ENCODE measurements at places on chromosomes 2 and 18.
A peak's percentile ranks its signal among the peaks of the same experiment; 100 is the strongest.

- DNase-seq, result no peak
Observed at GRCh38 chr2:176088048-176088936, 4.2 kb upstream of the HOXD13 start.

DNA sequence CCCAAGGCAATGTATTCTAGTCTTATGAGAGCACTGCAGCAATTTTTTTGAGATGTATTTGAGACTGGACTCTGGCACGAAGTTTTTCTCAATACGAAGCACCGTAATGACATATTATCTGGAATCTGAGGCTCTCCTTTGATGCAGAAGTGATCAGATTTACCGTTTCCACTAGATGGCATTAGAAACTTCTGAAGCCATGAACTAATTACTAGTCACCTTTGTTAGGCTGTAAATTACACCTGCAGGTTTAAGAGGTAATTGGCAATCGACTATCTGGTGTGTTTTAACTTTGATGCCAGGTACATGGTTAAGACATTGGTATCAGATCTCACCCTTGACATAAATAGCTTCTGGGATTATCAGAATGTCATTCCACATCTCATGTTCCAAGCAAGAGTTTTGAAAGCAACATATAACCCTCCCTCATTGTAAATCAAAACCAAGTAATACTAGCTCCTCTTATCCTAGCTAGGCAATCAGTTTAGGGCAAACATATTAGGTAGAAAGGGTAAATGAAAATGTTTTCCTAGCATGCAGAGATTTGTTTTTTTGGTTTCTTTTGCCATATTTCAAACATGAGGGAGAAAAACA is 254.6 kb upstream of the SPRED2 start:
- no peak for DNase-seq

DNA sequence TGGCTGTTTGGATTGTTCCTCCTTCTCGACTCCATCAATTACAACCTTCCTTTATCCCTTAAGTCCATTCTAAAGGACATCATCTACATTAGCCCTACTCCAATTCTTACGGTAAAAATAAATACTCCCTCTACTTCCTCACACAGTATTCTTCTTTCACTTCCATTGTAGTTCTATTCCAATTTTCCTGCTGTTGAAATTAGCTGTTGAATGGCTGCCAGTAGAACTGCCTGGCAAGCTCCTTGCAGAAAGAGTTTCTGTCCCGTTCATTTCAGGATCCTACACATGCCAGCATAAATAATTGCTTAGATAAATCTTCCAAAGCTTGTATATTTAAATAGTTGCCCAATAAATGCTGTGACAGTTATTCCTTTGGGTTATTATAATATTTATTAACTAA is 459.3 kb upstream of the TRIB2 start:
- DNase-seq, result no peak

DNA sequence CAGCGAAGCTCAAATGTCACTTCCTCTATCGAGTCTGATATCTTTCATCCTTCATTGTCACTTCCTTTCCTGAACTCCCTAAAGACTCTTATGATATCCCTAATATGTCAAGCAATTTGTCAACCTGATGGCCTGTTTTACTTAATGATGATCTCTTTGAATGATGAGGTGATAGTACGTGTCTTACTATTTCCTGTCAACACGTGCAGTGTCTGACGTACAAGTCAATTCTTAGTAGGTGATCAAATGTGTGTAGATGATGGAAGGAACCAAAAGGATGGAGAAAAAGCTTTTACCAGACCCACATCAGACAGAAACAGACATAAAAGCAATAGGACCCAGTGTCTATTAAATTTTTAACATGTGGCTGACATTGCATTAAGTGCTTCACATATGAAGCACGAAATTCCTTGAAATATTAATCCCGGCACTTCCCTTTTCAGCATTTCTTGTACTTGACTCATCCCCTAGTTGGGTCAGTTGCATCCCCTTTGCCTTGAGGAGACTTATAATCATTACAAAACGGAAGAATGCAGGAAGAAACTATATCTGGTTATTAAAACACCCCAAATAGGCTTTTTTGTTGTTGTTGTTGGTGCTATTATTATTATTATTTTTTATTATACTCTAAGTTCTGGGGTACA is 108.6 kb upstream of the NYAP2 start:
- DNase-seq, result no peak

DNA sequence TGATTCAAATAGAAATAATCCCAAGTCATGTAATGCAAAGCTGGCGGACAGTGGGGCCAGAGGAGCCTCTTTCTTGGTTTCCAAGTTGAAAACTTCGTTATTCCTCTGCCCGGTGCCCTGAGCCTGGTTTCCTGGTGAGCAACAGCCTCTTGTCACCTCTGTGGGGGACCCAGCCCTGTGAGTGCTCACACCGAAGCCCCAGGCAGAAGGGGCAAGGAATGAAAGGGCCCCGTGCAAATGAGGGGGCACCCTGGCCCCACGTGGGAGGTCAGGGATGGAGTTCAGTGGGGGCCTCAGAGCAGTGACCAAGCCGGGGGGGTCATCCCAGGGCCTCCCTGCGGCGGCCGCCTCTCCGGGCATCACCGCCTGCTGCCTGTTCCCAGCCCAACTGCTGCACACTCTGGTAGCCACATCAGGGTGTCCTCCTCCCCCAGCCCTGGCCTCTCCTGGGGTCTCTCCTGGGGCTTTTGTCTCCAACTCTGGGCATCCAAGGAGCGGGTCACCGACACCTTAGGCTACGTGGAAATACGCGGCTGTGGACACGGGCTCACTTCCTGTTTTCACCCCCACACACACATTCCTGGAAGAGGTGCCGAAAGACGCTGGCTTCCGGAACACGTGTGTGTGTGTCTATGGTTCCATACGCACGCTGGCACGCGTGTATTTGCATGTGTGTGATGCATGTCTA is 64.5 kb downstream of the TWIST2 start:
- no peak for DNase-seq

DNA sequence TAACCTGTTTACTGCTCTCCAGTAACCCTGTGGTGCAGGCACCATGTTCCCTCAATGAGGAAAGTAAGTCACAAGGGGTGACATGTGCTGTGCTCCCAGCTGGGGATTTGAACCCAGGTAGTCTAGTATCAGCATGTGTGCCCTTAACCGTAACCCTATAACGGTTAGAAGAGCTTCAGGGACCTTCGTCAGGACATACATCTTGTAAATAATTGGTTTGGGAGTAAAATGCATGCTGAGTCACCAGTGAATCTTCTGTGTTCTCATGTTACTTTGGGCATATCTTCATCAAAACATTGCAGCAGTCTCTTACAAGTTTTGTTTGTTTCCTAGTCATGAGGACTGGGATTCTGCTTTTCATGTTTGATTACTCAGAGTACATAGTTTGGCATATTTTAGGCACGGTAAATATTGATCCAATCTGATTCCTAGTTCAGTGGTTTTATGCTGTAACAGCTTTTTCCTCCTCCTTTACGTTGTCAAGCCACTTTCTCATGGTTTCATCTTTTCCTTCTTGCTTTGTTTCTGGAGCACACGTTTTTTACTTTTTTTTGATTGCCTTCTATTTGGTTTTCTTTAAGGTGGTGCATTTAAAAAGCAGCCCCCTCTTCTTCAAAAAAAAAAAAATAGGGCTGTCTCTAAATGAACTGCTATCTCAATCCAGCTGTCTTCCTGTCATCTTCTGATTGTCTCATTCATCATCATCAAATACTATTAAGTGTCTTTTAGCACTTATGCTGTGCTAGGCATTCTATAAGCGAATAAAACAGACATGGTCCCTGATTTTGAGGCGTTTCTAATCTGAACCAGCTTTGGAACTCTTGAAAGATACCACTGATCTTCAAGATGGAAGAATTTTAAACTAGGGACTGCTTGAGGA is 50.4 kb downstream of the CLIP4 start:
- DNase-seq, result no peak

- no peak for DNase-seq
Observed at GRCh38 chr2:219049282-219049681, 8.0 kb upstream of the CFAP65 start.

- DNase-seq, result no peak
Observed at GRCh38 chr2:63056107-63057050, 5.7 kb downstream of the OTX1 start.

DNA sequence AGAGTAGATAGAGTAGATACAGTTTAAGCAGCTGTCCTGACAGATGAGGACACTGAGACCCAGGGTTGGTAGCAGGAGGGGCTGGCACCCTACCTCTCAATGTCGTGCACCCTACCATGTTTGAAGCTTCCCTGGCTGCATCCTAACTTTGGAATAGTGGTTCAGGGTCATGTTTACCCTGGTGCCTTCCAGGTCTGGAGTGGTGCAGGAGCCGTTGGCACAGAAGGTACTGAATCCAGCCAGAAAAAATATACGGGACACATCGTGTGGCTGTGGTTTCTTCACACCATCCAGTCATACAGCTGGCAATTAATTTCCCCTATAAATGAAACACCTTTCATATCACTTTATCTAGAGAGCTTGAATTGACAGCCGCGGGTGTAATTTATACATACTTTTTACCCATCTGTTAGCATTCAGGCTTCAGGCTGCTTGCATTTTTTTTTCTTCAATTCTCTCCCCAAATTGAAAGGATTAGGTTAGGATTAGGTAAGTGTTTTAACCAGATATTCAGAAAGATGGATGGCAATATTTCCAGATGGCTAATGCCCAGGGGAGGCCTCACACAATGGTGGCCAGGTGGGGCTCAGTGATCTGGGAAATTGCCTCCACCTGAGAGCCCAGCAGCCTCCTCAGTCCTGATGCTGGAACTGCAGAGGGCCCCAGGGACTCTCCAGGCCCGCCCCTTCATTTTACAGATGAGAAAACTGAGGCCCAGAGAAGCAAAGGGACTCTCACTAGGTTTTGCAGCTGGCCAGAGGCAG is 127.0 kb downstream of the CELF4 start:
- DNase-seq, result no peak

- no peak for DNase-seq
Observed at GRCh38 chr2:238690511-238690910, 157.4 kb upstream of the TWIST2 start.

GRCh38 chr2:203326356-203326755 is 1.8 kb upstream of the ABI2 start:
- DNase-seq, result peak; percentile 13

GRCh38 chr2:38719706-38720105 is 31.5 kb downstream of the SRSF7 start:
- no peak for DNase-seq

DNA sequence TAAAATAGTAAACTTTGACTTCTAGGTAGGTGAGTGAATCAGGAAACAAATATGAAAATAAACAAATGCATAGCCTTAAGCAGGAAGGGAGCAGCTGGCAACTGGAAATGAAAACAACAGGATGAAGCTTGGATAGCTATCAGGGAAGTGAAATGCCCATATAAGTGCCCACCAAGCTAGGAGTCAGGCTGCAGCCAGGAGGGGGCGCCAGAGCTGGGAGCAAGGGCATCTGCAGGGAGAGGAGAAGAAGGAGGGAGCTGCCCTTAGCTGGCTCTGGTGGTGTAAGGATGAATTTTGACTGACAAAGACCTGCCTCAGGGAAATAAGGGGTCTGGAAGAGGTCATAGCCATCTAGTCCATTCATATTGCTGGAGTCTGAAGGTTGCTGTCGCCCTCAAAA is 298.3 kb downstream of the TDRD15 start:
- DNase-seq, result peak; percentile 1

DNA sequence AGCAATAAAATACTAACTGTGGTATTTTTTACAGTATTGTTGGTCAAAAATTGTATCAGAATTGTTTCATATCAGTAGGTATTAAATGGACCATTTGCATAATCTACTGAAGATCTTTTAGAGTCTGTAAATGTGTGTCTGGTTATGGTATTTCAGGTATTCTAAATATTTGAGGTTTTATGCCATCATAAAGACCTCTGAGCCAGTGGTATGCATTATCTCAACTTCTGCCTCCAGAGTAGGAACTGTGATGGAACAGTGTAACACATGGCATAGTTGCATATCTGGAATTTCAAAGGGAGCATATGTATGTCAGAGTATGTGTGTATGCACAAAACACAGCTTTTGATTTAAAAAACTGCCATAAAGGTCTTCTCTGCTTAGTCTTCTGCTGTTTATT is 15.4 kb downstream of the GREB1L start:
- DNase-seq, result no peak

GRCh38 chr2:15313657-15314056 is 247.5 kb downstream of the NBAS start:
- peak; percentile 46 for DNase-seq

DNA sequence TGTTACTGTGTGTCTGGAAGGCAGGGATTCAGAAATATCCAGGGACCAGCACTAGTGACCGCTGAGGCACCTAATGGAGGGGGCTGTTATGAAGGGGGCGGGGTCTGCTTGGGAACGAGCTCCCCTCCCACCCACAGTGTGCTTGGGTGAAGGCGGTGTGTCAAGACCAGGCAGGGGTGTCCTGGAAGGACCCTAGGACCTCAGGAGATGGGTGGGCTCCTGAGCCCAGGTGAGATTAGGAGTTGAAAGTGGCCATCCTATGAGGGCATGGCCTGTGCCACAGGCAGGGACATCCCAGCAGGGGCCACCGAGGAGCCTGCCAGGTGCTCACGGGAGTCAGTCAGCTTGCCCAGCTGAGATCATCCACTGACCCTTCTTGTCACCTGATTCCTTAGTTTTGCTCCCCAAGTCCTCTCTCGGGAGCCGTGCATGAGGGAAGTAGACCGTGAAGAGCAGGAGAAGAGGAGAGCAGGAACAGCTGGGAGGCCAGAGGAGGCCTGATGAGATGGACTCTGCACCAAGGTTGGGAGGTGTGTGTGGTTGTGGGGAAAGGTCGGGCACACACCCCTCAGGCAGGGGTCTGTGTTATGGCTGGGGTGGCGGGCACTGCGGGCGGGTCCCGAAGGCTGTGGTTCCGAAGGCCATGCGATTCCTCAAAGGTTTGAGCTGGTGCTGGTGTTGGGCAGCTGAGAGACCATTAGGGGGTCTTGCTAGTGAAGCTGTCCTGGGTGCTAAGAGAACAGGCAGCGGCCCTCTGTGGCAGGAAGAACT is 180.9 kb upstream of the HS6ST1 start:
- no peak for DNase-seq

DNA sequence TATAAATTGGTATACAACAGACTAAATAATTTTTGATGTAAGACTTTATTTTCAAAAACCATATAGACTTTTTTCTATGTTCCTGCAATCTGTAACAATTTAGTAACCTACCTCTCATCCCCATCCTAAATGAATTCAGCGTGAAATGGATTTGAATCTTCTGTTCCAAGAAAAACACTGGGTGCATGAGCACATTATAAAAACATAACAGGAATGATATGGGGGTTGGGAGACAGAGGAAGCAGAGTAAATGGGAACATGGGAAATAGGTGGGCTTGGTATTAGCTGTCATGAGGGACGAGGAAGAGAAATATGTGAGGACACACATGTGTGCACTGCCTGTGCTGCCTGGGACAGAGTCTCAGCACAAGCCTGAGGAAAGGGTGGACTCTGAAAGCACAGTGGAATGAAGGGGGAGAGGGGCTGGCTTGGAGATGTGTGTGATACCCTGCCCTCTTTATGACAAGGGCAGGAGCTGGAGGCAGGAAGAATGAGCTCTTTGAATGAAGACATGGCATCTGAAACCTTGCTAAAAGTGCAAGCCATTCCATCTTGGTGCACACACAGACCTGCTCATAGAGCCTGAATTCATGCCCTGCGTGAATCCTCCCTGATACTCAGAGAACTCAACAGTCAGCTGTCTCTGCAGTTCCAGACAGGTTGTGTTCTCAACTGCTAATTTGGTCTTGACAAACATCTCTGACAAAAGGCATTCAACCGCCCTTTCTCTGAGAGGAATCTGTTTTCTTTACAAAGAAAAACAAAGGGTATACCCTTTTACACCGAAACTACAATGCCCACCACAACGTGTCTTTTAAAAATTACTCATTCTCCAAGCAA is 66.6 kb downstream of the EPB41L3 start:
- DNase-seq, result no peak

- DNase-seq, result no peak
Observed at GRCh38 chr2:236014408-236015131, 153.6 kb downstream of the GBX2 start.

Measured in CD4-positive, CD25-positive, alpha-beta regulatory T cell (primary cell).